ENCODE measurements at places on chromosomes 7 and 10.

GRCh38 chr10:130962240-130963051 is 349.1 kb downstream of the TCERG1L start:
- no peak for DNase-seq

GRCh38 chr7:4840079-4840501 is 21.7 kb downstream of the PAPOLB start:
- no peak for DNase-seq

- no peak for DNase-seq
These were observed 40.4 kb downstream of the HDAC9 start for GRCh38 chr7:18535810-18536415.

DNA sequence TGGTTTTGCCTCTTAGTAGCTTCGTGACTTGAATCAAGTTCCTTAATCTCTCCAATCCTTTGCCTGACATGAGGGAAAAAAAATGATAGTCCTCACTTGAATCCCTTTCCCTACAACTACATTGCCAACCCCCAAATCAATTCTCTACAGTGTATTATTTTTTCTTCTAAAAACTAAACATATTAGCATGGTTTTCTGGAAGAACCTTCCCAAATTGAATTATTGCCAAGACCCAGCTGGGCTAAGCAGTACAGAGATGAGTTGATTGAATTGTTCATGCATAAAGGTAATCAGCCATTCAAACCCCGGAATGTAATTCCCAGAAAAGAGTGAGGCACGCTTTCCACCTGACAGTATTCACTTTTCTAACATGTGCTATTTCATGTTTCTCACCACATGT is 155.6 kb upstream of the AGR3 start:
- no peak for DNase-seq

- DNase-seq = no peak
These were observed 135.1 kb downstream of the NRBF2 start for GRCh38 chr10:63268149-63268797.

DNA sequence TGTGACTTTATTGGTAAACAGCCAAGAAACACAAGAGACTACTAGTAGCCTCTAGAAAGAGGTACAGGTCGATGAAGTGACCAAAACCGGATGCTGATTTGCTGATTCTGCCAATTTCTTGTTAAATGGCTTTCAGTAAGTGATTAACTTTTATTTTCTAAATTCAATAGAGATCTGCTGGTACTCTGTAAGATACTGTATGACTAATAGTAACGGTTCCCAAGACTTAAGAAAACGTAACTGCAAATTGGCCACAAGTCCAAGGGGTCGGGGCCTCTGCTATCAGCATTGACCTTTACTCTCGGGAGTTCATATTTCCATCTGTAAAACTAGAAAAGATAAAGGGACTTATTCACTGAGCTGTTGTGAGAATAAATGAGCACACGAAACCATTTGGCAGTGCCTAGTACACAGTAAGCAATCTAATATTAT is 1.4 kb downstream of the FAM3C start:
- no peak for DNase-seq

DNA sequence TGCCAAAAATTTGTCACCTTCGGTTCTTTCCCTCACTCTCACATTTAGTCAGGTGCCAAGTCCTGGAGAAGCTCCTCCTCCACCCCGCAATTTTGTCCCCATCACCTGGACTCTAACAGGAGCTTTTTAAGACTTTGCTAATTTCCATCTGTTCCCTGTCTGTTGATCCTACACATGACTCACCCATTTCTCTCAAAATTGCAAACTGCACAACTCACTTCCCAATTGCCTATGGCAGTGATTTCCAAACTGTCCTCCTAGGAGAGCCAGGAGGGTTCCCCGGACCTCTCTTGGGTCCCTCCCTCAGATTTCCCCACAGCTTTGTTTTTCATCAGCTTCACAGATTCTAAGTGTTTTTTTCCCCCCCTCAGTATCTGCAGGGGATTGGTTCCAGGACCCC is 120.3 kb downstream of the WNT2 start:
- no peak for DNase-seq

Measured in HFF-Myc (cell line).